ENCODE measurements at places on chromosomes 16 and 17.

- DNase-seq, result no peak
Measured at GRCh38 chr16:28264656-28265055, 27.7 kb upstream of the SBK1 start.

GRCh38 chr16:50457423-50457822 lies 88.6 kb upstream of the BRD7 start:
- DNase-seq, result no peak

- DNase-seq, result no peak
Measured at GRCh38 chr17:77886387-77886728, 72.1 kb upstream of the TNRC6C start.

GRCh38 chr16:27098366-27099049 lies 31.8 kb downstream of the C16orf82 start:
- no peak for DNase-seq

GRCh38 chr17:8664456-8665126 lies 34.1 kb upstream of the MYH10 start:
- DNase-seq, result no peak
